ENCODE measurements at places on chromosomes 5 and 9.

- no peak for DNase-seq
Measured at GRCh38 chr5:151475388-151475787, 28.0 kb downstream of the SLC36A1 start.

GRCh38 chr9:86434039-86434726, 80.0 kb upstream of the TUT7 start:
- DNase-seq, result peak; percentile 90

- no peak for DNase-seq
Measured at GRCh38 chr5:172904312-172904642, 54.9 kb upstream of the RPL26L1 start.

DNA sequence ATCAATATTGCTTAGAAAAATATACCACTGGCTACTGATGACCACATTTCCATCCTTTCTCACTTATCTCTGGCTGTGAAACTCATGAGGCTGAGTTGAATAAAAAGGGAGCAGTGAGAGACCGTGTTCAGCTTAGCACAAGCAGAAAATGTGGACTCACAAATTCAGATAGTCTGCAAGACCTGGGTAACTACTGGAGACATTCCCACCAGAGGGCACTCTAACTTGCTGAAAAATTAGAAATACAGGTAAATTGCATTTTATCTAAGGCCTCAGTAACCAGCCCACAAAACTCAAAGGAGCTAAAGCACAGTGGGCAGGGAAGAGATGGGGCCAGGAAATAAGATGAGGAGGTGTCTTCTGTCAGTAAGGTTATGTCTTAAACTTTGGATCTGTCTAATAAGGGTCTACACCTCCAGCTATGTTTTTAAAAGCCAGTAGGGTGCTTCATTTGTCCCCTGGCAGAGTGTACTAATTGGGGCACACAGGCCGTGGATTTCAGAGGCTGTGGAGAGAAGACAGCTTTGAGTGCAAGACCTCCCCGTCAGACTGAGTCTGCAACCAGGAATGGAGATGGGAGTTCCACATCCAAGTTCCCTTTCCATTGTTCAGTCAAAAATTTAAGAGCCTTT, 8.7 kb upstream of the NDUFB6 start:
- peak; percentile 72 for DNase-seq

- DNase-seq, result peak; percentile 29
Measured at GRCh38 chr9:36137392-36138004, 965 bp downstream of the GLIPR2 start.

GRCh38 chr9:137455359-137455991, 3.7 kb downstream of the NSMF start:
- no peak for DNase-seq

DNA sequence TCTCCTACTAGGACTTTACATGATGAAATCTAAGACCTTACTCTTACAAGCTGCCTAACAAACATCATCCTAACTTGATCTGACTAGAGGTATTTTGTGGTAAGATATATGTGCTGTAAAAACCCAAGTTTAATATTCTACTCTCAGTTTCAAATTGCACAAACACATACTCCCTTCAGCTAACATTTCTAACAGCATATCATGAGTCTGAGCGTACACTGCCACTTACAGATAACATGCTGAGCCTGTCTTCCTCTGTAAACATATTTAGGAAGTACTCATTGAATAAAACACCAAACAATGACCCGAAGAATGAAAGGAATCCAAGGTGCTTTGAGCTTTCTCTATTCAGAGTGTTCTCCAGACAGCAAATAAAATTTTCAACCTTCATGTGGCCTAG, 7.9 kb upstream of the ESM1 start:
- peak; percentile 76 for DNase-seq

GRCh38 chr5:3778000-3778550, 182.4 kb downstream of the IRX1 start:
- DNase-seq, result no peak

- DNase-seq, result no peak
Measured at GRCh38 chr5:172143875-172144274, 44.1 kb downstream of the STK10 start.

DNA sequence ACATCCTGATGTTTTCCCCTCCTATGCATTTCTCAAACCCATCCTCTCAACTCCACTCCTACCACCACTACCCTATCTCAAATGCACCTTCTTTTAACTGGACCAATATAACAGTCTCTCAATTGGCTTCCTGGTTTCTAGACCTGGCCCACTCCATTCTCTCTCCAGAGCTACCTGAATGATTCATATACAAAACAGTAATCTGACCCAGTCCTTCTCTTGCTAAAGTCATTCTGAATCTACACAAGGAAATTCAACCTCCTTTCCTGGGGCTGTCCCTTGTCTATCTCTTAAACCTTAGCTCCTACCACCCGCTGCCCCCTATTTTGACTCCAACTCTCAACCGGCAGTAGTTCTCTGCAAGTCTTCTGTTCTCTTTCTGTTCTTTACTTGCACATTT, 97.2 kb downstream of the PCSK1 start:
- peak; percentile 60 for DNase-seq

DNA sequence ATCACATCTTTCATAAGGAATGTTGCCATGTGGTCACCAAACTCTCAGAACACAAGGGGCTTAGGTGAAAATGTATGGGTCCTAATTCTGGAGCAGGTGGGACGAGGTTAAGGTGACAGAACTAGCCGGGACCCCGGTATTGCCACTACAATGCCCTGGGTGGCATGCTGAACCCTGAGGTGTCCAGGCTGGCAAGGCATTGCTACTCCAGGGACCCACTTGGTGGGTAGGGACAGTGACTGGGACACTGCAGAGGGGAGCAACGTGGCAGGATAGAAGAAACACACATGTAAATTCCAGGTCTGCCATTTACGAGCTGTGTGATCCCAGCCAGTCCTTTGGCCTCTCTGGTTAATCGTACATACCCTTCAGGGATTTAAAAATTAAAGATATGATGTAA, 206.9 kb upstream of the MVB12B start:
- no peak for DNase-seq

- DNase-seq, result no peak
Measured at GRCh38 chr5:15073453-15073852, 201.9 kb upstream of the ANKH start.

- no peak for DNase-seq
Measured at GRCh38 chr5:60372786-60373185, 327.2 kb downstream of the DEPDC1B start.

DNA sequence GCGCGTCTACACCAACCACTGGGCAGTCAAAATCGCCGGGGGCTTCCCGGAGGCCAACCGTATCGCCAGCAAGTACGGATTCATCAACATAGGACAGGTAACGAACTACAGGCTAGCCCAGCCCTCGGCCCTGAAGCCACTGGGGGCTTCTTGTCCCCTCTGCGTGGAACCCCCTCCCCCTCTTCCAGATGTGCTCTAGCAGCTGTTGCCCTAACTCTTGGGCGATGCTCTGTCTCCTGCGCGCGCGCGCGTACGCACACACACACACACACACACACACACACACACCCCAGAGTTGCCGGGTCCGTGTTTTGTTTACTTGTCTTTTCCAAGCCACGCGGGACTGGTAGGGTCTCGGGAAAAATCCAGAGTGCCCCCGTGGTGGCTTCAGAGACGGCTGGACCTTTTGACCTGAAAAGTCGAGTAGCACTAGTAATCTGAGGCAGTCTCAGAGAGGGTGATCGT, 836 bp downstream of the PCSK5 start:
- DNase-seq, result no peak

GRCh38 chr5:152990649-152991048, 499.8 kb upstream of the GRIA1 start:
- no peak for DNase-seq

DNA sequence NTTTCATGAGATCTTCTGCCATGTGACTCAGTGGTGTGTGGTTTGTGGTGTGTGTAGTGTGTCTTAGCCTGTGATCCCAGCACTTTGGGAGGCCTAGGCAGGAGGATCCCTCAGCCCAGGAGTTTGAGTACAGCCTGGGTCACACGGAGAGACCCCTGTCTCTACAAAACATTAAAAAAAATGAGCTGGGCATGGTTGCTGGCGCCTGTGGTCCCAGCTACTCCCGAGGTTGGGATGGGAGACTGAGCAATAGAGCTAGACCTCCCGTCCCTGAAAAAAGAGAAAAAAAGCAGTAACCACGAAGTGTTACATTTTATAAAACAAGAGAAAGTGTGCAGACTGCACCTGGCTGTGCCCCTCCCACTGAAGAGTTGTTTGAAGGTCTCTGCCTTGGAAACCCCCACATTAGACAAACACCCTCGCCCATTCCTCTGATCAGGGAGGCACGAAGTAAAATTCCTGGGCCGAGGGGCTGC, 21.2 kb upstream of the RNU6ATAC start:
- DNase-seq, result peak; percentile 11

DNA sequence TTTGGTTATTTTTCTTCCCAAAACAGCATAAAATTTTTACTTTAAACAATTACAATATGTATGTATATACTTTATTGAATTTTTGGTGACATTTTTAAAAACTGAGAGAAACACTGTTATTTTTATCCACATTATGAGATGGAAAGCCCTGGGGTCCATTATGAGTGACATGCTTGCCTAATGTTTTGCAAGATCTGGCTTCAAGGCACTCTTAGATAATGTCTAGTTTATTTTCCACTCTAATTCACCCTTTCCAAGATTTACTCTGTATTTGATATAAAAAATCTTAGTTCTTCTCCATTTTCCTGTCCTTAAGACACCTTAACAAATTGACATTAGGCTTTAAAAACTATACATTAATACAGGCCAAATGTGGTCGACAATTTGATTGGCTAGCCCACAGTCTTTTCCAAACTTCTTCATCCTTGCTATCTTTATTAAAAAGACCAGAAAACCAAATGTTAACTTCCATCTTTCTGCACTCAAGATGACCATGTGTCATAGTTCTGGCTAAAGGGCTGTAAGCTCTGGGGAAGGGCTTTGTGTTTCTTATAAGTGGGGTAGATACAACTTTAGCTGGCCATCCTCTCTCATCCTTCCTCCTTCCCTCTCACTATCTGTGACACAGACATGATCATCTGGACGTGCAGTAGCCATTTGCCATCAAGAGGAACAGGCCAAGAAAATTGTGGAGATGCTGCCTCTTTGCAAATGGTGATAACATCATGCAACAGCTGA, 561.1 kb downstream of the PDE4D start:
- no peak for DNase-seq

DNA sequence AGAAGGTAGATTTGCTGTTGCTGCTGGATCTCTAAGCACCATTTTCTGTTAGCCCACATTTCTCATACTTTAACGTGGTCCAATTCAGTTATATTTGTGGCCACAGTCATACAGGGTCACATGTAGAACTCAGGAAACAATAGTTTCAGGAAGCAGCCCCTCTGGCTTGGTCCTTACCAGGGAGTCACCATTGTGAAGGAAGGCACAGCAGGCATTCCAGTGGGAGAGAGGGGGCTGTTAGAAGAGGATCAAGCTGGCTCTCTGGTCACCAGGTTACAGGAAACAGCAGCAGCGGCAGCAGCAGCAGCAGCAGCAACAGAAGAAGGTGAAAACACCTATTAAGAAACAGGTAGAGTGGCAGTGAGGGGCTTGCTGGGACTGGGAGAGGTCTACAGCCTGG, 14.5 kb downstream of the C9orf43 start:
- DNase-seq, result no peak

DNA sequence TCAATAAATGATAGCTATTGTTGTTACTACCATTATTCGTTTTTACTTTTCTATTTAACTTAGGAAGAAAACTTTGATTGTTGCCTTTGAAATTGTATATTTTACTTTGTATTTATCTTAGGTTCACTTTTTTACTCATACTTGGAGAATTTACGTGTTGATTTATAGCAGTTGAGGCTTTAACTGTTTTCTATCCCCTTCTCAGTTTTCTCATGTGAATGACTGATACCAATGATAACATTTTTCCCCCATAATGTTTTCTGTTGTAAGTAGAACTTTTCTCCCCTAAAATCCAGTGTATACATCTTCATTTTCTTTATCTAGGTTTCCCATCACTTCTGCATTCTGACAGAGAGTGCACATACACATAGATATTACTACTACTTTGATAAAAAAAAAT, 54.4 kb downstream of the FSD1L start:
- DNase-seq, result peak; percentile 51

Measured in iris pigment epithelial cell (primary cell).